Activated naive CD8-positive, alpha-beta T cell treated with anti-CD3 and anti-CD28 coated beads, Interleukin-2, amount 50 U/mL, for 24 hours (primary cell): ENCODE measurements at places on chromosomes 3 and 15.

DNA sequence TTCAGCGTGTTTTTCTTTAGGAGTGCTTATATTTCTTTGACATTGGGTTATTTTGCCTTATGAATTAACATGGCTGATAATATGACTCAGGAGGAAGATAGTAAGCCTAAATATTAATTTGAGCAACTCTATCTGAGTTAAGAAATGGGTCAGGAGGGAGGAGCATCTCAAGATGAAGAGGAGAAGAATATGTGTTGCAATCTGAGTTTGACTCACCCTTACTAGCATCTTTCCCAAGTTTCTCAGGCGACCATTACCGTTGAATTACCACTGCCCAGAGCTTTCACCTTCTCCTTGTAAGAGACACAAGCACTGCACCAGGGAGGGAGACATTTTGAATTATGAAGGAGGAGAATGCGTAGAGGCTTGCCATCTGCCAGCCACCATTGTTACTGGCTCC, 138.3 kb upstream of the MYRIP start:
- DNase-seq, result no peak

- DNase-seq, result peak; percentile 68
Observed at GRCh38 chr3:136818191-136818768, 646 bp upstream of the SLC35G2 start.

DNA sequence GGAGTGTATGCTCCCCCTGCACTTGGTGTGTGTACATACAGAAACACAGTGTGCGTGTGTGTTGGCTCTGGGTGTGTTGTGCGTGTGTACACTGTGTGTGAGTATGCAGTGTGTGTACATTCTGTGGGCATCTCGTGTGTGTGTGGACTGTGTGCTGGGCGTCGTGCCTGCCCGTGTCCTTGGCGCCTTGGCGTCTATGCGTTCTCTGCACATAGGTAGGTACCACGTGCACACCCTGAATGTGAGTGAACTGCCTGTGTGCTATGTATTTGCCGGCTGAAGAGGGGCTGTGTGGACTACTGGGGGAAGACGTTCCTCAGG, 481 bp upstream of the ECE2 start:
- DNase-seq, result no peak

GRCh38 chr15:26023231-26023630, 160.1 kb upstream of the ATP10A start:
- no peak for DNase-seq

DNA sequence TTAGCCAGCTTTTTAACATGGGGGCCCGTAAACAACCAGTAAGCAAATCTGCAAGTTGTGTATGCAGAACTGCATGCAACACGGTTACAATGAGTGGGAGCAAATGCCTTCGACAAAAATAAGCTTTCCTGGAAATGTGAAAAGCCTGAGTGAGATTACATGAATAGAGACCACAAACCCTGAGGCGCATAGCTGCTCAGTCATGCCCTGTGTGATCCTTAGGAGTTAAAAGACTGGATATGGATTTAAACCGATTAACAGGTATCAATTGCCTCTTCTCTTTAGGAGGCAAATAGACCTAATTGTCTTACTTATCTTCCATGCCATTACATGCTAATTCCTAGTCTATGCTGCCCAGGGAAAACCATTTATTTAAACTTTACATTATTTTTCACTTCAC, 810.3 kb downstream of the ROBO1 start:
- no peak for DNase-seq

GRCh38 chr15:20645956-20646355, 104.4 kb upstream of the GOLGA6L6 start:
- no peak for DNase-seq

DNA sequence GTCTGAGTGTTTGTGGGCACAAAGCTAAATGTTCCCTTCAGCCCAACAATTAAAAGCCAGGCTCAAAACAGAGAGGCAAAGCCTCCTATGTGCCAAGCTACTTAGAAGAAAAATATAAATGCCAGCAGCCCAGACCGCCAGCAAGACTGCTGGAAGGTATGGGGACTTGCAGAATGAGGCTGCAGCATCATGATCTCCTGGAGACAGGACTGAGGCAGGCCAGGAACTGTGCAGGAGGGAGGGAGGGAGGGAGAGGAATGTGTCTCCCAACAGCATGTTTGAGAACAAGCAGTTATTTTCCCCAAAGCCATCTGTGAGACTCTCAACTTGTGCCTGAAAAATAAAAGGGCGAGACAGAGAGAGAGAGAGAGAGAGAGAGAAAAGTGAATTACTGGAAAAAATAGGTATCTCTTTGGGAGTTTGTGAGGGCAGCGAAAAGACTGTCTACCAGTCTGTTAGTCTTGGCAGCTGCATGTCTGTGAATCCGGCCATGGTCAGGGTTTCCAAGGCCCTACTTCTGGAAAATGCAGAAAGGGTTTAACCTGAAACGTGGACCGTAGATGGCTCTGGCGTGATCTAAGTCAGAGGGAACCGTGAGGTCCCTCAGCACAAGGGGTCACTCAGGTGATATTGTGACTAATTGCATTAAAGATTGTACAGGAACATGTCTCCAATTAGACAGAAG, 139.7 kb upstream of the COL8A1 start:
- no peak for DNase-seq

- DNase-seq, result no peak
Observed at GRCh38 chr15:31160740-31161495, 59.4 kb upstream of the TRPM1 start.
